Endodermal cell (in vitro differentiated cells): ENCODE measurements at places on chromosomes 1 and 21.

- no peak overlapping the region for H3K27ac ChIP-seq
- no peak overlapping the region for H3K4me3 ChIP-seq
- DNase-seq = no peak
- H3K4me1 ChIP-seq = peaks cover 5% of the 10 kb centered on the region
Observed at GRCh38 chr1:65471861-65472332, 51.4 kb downstream of the LEPR start.

- no peak for DNase-seq
- no peak overlapping the region for H3K4me3 ChIP-seq
- no peaks in the 10 kb centered on the region for H3K27me3 ChIP-seq
- no peaks in the 10 kb centered on the region for H3K4me1 ChIP-seq
Observed at GRCh38 chr1:221696718-221697461, 45.0 kb downstream of the DUSP10 start.

DNA sequence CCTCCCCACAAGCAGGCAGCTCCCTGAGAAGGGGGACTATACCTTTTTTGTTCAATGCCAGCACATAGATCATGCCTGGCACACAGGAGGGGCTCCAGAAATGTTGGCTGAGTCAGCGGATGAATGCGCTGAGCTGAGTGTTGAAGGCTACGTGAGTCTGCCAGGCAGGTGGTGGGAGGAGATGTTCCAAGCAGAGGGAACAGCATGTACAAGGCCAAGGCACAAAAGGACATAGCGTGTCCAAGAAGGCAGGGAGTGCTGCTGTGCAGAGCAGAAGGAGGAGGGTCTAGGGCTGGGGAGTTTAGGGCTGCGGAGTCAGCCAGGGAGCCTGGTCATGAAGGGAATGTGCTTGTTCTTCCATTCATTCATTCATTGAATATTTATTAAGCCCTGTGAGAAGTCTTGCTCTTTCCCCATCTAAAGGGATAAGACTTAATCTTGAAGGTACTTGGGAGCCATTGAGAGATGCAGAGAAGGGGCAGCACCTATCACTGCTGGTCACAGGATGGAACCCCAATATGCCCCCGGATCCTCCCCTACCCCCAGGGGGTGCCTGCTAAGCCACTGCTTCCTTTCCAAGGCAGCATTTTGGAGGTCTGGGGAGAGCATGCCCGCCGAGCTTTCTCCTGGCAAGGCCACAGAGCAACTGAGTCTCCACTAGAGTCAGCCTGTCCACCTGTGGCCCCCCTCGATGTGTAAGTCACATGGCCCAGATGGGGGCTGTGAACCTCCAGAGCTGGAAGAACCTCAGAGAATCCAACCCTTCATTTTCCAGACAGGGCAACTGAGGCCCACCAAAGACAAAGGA, 31.2 kb upstream of the LAPTM5 start:
- no peak for DNase-seq
- no peaks in the 10 kb centered on the region for H3K36me3 ChIP-seq
- peaks cover 3% of the 10 kb centered on the region for H3K4me1 ChIP-seq

DNA sequence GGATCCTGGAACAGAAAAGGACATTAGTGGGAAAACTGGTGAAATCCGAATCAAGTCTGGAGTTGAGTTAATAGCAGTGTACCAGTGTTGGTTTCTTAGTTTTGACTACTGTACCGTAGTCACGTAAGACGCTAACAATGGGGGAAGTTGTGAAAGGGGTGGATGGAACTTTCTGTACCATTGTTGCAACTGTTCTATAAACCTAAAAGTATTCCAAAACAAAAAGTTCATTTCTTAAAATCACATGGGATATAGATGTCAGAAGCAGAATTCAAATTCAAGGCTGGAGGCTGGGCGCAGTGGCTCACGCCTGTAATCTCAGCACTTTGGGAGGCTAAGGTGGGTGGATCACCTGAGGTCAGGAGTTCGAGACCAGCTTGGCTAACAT, 16.9 kb downstream of the ARHGEF19 start:
- no peaks in the 10 kb centered on the region for H3K27me3 ChIP-seq
- H3K4me1 ChIP-seq = no peaks in the 10 kb centered on the region
- DNase-seq = no peak
- no peaks in the 10 kb centered on the region for H3K36me3 ChIP-seq

- peak overlapping the region; percentile 93 for H3K4me3 ChIP-seq
- DNase-seq = peak; percentile 95
- no peaks in the 10 kb centered on the region for H3K36me3 ChIP-seq
- H3K27me3 ChIP-seq = no peaks in the 10 kb centered on the region
- H3K27ac ChIP-seq = peak overlapping the region; percentile 93
- peaks cover 7% of the 10 kb centered on the region for H3K4me1 ChIP-seq
Observed at GRCh38 chr1:44029911-44030604, 1.2 kb downstream of the SLC6A9 start.

DNA sequence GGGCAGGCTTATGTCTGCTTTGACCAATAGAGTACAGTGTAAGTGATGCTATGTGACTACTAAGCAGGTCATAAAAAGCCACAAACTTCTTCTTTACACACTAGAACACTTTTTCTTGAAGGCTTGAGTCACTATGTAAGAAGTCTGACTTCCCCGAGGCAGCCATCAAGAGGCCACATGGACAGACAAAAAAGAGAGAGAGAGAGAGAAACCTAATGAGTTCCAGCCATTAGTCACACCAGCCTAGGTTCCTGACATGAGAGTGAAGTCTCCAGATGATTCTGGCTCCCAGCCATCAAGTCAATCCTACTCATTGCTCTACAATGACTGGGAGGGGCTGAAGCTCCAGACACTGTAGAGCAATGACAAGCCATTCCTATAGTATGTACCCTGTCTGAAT, 101.4 kb downstream of the LHX9 start:
- no peaks in the 10 kb centered on the region for H3K27me3 ChIP-seq
- DNase-seq = no peak
- no peak overlapping the region for H3K4me3 ChIP-seq
- H3K4me1 ChIP-seq = no peaks in the 10 kb centered on the region

- no peak overlapping the region for H3K4me3 ChIP-seq
- no peak overlapping the region for H3K27ac ChIP-seq
- no peaks in the 10 kb centered on the region for H3K36me3 ChIP-seq
- no peaks in the 10 kb centered on the region for H3K4me1 ChIP-seq
Observed at GRCh38 chr1:236123563-236123962, 18.8 kb upstream of the GPR137B start.

DNA sequence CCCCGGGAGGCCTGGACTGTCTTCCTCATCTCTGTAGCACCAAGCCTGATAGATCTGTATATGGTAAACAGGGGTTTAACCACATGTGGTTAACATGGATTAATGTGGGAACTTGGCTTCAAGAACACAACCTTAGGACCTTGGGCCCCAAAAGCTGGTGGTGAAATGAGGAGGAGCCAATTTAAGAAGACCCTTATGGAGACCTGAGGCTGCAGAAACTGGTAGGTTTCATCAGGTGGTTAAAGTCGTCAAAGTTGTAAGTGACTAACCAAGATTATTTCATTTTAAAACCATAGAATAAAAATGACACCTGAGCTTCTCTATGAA, 14.0 kb downstream of the THEMIS2 start:
- H3K4me1 ChIP-seq = no peaks in the 10 kb centered on the region
- no peak overlapping the region for H3K27ac ChIP-seq
- no peak for DNase-seq
- no peak overlapping the region for H3K4me3 ChIP-seq
- H3K36me3 ChIP-seq = peaks cover 27% of the 10 kb centered on the region

GRCh38 chr1:182604175-182605164, at the start of gene RGS16:
Gene RGS16, minus strand, starts transcription at chr1:182604389. Its CDS starts 130 bp downstream, at chr1:182604259.
- H3K4me3 ChIP-seq = peak within 1 kb of the TSS; percentile 74
- H3K36me3 ChIP-seq = peaks cover 13% of the 10 kb centered on the region
- peaks cover 5% of the 10 kb centered on the region for H3K4me1 ChIP-seq
- H3K27ac ChIP-seq = no peak within 1 kb of the TSS

DNA sequence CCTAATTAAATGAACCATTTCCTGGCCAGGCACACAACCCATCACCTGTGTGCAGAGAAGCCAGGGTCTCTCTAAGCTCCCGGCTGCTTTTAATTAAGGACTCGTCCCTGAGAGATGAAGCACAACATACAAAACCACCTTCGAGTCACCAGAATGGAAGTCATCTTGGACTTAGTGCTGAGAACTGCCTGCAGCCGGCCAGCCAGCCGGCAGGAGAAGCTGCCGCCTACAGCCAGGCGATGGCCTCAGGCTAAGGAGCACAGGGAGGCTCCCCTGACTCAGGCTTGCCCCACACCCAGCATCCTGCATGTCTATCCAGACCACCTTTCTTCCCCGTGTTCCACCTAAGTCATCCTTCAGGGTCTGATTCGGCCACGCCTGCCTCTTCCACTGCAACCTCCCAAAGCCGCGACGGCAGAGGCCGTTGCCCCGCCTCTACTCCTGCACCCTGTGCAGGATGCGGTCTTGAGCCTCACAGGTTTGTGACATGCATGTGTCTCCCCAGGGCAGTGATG, 83.6 kb downstream of the SLC66A1 start:
- peak overlapping the region; percentile 4 for H3K27ac ChIP-seq
- DNase-seq = no peak
- no peaks in the 10 kb centered on the region for H3K27me3 ChIP-seq
- H3K4me3 ChIP-seq = no peak overlapping the region

- peak overlapping the region; percentile 29 for H3K27ac ChIP-seq
- H3K4me3 ChIP-seq = no peak overlapping the region
- peaks cover under 1% of the 10 kb centered on the region for H3K4me1 ChIP-seq
- peaks cover 23% of the 10 kb centered on the region for H3K36me3 ChIP-seq
Observed at GRCh38 chr1:3465935-3466321, 11.5 kb downstream of the ARHGEF16 start.

DNA sequence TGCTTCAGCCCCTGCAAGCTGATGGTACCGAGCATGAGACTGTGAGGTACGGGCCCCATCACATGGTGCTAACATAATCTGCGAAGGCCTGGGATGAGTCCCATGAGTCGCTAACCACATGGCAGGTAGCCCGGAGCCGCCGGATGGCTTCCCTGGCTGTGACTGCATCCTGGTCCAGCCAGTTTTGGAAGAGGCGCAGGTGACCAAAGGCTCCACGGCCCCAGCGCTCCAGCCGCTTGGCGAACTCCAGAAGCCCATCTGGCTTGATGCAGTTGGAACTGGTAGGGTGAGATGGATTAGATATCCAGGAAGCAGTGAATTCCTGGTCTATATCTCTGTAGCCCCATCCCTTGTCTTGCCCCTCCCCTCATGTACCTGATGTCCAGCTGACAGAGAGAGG, 24.6 kb downstream of the LRRC41 start:
- H3K4me1 ChIP-seq = no peaks in the 10 kb centered on the region
- H3K27ac ChIP-seq = no peak overlapping the region
- H3K36me3 ChIP-seq = peaks cover 91% of the 10 kb centered on the region
- no peak overlapping the region for H3K4me3 ChIP-seq
- DNase-seq = no peak

- H3K4me1 ChIP-seq = no peaks in the 10 kb centered on the region
- H3K4me3 ChIP-seq = no peak overlapping the region
- peaks cover 60% of the 10 kb centered on the region for H3K36me3 ChIP-seq
- H3K27me3 ChIP-seq = no peaks in the 10 kb centered on the region
- no peak overlapping the region for H3K27ac ChIP-seq
- no peak for DNase-seq
Observed at GRCh38 chr1:1869469-1869868, 21.4 kb downstream of the GNB1 start.

DNA sequence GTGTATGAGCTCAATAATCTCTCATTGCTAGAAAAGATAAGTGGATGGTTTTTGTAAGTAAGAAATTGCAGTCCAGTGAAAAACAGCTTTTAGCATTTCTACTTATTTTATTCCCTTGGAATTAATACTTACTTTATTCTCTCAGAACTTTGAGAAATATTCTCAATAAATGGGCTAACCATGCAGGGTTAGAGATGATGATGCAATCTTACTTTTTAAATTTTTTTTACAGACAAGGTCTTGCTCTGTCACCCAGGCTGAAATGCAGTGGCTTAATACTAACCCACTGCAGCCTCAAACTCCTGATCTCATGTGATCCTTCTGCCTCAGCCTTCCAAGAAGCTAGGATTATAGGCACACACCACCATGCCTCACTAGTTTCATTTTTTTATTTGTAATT, 440.8 kb upstream of the ZP4 start:
- no peaks in the 10 kb centered on the region for H3K4me1 ChIP-seq
- H3K27me3 ChIP-seq = no peaks in the 10 kb centered on the region
- H3K4me3 ChIP-seq = no peak overlapping the region
- no peaks in the 10 kb centered on the region for H3K36me3 ChIP-seq
- DNase-seq = no peak

GRCh38 chr1:214289574-214290272, 8.8 kb downstream of the SMYD2 start:
- no peaks in the 10 kb centered on the region for H3K27me3 ChIP-seq
- H3K4me3 ChIP-seq = no peak overlapping the region
- H3K36me3 ChIP-seq = no peaks in the 10 kb centered on the region
- peak; percentile 82 for DNase-seq
- no peak overlapping the region for H3K27ac ChIP-seq
- peaks cover 10% of the 10 kb centered on the region for H3K4me1 ChIP-seq

GRCh38 chr21:17786071-17786850, 32.9 kb downstream of the C21orf91 start:
- peaks cover 70% of the 10 kb centered on the region for H3K36me3 ChIP-seq
- no peak overlapping the region for H3K27ac ChIP-seq
- no peaks in the 10 kb centered on the region for H3K4me1 ChIP-seq
- DNase-seq = no peak
- no peaks in the 10 kb centered on the region for H3K27me3 ChIP-seq

DNA sequence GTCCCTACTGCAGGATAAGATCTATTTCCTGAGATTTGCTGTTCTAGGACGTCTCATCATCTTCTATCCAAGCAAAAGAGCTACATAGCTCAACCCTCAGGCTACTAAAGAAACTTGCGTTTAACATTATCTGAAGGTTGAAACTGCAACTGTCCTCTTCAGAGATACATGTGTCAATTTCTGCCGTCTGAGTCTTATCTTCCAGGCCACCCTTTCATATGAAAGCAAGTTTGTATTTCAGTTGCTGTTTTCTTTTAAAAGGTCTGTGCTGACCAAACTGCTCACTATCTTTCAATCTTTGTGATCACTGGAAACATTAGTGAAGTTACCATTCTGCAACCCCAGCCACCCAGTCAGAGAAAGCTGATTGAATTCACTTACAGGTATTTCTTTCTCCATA, 108.6 kb upstream of the RAB3GAP2 start:
- H3K27ac ChIP-seq = no peak overlapping the region
- no peaks in the 10 kb centered on the region for H3K27me3 ChIP-seq
- H3K4me3 ChIP-seq = no peak overlapping the region

DNA sequence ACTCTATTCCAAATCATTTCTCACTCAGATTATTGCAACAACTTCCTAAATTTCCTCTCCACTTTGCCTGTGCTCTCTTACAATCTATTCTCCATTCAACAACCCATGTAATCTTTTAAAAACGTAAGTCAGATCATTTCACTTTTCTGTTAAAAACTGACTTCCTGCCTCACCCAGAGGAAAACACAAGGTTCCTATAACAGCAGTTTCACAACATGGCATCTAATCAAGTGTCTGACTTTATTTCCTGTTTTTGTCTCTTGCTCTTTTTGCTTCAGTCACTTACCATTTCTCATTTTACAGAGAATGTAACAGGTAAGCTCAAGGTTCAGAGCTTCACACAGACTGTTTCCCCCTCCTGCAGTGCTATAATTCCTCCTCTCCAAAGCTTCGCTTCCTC, 560.7 kb downstream of the LRRIQ3 start:
- no peaks in the 10 kb centered on the region for H3K36me3 ChIP-seq
- H3K27ac ChIP-seq = no peak overlapping the region
- H3K27me3 ChIP-seq = no peaks in the 10 kb centered on the region
- DNase-seq = no peak
- H3K4me3 ChIP-seq = no peak overlapping the region
- no peaks in the 10 kb centered on the region for H3K4me1 ChIP-seq

- no peaks in the 10 kb centered on the region for H3K36me3 ChIP-seq
- DNase-seq = no peak
- peaks cover 52% of the 10 kb centered on the region for H3K27me3 ChIP-seq
- peaks cover 6% of the 10 kb centered on the region for H3K4me1 ChIP-seq
- no peak overlapping the region for H3K4me3 ChIP-seq
- no peak overlapping the region for H3K27ac ChIP-seq
Observed at GRCh38 chr1:107323784-107324183, 182.9 kb downstream of the NTNG1 start.
